ENCODE measurements at places on chromosomes 6 and 20.

DNA sequence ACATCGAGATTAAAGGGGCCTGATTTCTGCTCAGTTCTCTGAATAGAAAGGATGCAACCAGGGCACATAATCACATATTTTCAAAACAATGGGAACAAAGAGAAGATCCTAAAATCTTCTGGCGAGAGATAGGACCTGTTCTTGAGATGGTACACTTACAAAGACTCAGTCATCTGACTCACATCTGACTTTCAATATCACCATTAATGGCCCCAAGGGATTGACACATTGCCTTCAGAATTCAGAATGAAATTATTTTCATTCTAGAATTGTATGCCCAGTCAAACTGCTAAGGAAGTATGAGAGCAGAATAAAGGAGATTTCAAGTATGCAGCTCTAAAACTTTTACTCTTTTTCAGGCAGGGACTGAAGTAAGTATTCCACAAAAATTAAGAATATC, 240.7 kb upstream of the POU3F2 start:
- DNase-seq: no peak

GRCh38 chr20:49186535-49187329, 1.4 kb downstream of the STAU1 start:
- peak; percentile 44 for DNase-seq

DNA sequence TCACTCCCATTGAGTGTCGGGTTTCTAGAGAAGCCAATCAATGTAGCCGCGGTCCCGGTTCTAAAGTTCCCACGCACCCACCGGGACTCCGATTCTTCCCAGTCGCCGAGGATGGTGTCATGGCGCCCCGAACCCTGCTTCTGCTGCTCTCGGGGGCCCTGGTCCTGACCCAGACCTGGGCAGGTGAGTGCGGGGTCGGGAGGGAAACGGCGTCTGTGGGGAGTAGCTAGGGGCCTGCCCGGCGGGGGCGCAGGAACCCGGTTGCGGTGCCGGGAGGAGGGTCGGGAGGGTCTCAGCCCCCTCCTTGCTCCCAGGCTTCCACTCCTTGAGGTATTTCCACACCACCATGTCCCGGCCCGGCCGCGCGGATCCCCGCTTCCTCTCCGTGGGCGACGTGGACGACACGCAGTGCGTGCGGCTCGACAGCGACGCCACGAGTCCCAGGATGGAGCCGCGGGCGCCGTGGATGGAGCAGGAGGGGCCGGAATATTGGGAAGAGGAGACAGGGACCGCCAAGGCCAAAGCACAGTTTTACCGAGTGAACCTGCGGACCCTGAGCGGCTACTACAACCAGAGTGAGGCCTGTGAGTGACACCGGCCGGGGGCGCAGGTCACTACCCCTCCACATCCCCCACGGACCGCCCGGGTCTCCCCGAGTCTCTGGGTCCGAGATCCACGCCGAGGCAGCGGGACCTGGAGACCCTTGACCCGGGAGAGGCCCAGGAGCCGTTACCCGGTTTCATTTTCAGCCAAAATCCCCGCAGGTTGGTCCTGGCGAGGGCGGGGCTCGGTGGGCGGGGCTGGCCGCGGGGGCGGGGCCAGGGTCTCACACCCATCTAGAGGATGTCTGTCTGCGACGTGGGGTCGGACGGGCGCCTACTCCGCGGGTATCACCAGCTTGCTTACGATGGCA, 35.2 kb upstream of the HLA-G start:
- DNase-seq: no peak

GRCh38 chr20:31716818-31717477, 5.7 kb downstream of the BCL2L1 start:
- no peak for DNase-seq

DNA sequence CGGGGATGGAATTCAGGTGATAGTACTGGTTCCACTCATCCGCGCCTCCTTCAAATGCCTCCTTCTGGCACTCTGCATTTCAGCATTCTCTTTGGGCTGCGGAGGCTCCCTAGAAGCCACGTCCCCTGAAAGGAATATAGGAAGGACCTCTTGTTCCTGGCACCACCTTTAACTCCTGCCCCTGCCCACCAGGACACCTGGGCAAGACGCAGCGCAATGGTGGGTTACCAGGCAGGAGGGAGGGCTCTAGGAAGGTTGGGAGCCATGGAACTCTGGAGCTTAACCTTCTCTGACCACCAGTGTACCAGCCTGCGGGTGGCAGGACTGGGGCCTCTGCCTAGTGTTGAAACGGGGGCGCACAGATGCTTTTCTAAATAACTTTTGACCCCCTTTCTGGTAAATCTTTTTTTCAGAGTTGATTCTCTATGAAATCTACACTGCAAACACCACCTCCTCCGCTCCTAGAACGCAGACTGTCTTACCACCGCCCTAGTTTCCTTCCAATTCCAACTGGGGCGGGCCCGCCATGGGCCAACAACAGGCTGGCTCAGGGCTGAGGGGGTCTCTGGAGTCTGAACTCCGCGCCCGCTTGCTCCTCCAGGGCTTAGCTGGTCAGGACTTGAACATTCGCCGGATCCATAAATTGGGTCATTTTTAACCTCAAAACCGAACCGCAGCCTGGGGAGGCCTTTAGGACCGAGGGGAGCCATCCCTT, 871 bp upstream of the SYNDIG1 start:
- DNase-seq: no peak

DNA sequence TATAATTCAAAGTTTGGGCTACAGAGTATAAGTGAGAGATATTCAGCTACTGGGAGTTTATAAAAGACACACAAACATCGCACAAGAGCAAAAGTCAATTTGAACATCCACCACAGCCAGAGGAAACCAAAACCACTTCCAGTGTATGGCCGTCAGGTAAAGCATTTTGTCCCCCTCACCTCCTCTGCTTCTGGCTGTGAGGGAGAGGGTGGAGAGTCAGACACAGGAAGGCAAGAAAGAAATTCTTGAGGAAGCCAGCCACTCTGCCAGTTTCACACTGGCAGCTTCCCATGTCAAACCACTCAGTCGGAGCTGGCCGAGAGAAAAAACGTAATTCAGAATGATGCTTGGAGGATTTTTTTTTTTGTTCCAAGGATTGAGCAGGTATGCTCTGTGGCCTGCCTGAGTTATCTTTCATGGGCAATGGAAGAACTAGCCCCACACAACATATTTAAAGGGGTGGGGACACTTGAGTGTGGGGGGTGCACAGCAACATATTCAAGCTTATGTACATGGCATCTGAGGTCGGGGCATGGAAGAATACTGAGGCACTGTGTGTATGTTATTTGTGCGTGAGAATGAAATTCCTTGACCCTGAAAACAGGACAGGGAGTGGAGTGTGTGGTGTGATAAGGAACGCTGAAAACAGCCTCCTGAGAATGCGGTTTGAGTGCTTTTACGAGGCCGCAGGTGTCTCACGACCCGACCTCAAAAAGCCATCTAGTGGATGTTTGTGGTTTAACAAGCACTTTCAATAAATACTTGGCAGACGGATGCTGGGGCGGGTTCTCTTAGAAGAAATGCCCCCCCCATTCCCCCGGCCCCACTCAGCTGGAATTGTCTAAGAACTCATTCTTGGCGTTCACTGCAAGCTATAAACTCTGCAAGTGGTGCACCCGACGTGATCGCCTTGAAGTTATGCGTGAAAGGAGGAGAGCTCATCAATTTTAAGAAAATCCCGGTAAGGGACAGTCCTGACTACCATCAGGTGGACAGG, 27.5 kb upstream of the ZBTB22 start:
- DNase-seq: no peak

DNA sequence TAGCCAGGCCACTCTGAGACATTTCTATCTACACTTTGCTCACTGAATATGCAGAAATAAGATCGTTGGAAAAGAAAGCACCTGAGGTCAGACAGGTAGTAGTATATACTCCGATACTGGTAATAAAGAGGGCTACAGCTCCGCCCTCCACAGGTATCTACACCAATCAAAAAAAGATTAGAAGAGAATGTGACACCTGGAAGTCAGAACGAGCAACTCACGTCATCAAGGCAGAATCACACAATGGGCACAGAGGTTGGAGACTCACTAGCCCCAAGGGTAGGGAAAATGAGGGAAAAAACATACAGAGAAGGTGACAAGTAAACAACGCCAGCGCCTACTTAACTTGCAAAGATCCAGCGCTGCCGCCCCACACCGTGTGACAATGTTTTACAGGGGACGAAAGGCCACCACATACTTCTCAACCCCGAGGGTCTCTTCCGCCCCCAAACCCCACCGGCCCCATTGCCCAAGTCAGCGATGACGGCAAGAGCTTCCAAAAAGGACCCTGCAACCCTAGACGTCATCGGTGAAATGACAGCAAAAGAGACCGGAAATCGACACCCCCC, 653 bp downstream of the LMBRD1 start:
- no peak for DNase-seq

GRCh38 chr6:111439171-111439570, 43.8 kb downstream of the REV3L start:
- DNase-seq: no peak

GRCh38 chr6:122180132-122180531, 219.3 kb upstream of the HSF2 start:
- no peak for DNase-seq

DNA sequence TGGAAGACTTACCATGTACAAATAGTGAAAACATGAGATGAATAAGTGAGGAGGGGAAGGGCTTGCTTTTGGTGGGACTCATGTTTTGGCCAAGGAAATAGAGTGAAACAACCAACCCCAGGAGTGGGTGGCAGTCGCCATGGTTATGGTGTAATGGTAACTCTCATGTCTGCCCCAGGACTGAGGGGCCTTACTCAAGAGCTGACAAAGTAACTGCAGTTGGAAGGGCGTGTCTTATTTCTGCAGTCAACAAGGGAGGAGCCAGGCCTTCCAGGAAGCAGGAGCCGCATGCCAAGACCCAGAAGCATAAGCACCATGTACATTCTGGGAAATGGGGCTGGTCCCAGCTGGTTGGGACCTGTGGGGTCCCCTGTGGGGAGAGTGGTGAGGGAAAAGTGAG, 108.5 kb downstream of the UNC5CL start:
- no peak for DNase-seq

DNA sequence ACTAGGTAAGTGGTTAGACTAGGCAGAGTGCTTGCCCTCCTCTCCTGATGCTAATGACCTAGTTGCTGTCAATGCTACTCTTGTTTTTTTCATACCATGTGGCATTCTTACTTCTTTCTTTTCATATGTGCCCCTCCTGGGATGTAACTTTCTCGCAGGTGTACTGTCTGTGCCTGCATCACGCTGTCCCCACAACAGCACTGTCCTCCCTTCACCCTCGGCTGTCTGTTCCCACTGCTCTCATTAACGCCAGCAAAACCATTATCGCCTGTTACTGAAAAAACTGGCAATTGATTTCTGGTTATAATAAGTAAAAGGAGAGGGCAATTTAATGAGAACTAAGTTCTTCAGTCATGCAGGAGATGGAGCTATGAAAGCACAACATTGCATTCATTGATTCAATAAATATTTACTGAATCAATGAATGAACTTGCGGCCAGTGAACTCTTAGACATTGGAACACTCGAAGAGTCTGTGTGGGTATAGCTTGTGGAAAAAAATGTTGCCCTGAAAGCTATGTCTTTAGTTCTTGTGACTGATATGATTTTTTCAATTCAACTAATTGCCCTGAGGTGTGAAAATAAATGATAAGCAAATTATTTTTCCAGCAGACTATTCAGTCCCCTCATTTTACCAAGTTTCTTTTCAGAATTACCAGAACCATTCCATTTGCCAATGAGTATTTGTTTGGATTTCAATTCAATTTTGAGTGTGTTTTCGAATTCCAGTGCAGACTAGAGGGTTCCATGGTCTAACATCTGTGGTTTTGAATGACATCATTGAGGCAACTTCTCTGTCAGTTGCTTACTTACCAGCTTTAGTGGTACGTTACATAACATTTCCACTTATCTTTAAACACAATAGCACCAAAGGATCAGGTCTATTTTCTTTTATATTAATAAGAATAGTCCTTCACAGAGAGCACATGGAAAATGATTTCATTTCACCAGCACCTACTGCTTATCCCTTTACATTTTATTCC, 2.1 kb downstream of the SLC17A4 start:
- no peak for DNase-seq

- no peak for DNase-seq
Measured at GRCh38 chr6:44116641-44117382, 10.4 kb downstream of the MRPL14 start.

GRCh38 chr6:129696843-129697242, 13.1 kb downstream of the ARHGAP18 start:
- DNase-seq: no peak

DNA sequence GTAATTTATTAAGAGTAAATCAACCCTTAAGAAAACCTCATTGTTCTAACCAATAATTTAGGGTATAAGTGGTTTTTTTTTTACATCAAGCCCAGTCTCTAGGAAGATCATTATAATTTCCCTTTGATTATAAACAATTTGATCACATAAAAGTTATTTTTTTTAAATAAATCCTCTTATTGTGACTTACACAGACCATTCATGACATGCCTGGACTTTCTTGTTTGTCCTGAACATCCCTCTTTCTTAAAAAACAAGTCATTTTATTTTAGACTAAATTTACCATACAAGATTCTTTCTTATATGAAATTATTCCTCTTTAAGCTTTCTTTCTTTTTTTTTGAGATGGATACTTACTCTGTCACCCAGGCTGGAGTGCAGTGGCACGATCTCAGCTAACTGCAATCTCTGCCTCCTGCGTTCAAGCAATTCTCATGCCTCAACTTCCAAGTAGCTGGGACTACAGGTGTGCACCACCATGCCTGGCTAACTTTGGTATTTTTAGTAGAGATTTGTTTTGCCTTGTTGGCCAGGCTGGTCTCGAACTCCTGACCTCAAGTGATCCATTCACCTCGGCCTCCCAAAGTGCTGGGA, 53.6 kb upstream of the AGPAT4 start:
- DNase-seq: no peak

DNA sequence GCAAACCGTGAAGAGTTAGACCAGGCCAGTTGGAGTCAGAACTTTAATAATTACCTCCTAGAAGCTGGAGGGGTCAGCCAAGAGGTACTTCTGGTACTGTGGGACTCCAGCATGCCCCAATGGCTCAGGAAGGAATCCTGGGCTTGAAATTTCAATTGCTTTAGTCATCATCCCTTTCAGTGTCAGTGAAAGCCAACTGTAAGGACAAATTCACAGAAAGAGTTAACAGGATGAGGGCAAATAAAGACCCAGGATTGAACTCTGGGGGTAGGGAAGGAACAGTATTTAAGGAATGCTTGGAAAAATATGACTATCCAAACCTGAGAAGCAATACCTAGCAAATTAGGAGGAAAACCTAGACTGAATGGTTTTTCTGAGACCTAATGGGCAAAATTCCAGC, 735.1 kb upstream of the MARCKS start:
- DNase-seq: no peak

DNA sequence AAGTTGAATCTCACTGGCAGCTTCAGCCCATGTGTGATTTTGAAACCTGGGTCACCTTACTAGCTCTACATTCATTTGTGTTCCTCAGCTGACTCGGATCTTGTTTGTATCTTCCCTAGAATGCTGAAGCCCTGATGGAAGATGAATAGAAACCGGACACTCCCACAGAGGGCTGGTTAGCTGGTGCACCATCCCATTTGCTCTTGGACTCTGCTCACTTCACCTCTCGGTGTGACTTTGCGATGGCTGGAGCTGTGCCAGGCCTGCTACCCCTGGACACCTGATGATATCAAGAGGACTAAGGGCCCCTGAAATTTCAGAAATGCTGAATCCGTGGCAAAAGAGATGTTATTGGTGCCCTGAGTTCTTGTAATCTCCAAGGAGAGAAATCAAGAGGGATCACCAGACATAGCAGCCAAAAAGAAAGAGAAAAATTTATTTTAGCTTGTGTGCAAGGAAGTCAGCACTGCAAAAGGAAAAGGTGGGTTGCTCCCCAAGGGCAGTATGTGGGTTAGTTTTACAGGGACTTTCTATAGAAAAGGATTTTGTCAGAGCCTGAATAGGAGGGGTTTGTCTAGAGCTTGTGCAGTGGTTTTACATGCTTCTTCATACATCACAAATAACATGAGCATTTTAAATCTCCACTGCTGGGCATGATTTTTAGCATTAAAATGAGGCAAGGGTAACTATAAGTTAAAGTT, 426.3 kb upstream of the NOX3 start:
- no peak for DNase-seq
